Mucosa of gallbladder (tissue), 1 donor: ENCODE measurements at places on chromosomes 7 and 10. TPM values are rescaled to one million over a fixed set of nuclear protein-coding genes. Genes with fewer than 3 reads are reported as not detected.
A peak's percentile ranks its signal among the peaks of the same experiment; 100 is the strongest.

DNA sequence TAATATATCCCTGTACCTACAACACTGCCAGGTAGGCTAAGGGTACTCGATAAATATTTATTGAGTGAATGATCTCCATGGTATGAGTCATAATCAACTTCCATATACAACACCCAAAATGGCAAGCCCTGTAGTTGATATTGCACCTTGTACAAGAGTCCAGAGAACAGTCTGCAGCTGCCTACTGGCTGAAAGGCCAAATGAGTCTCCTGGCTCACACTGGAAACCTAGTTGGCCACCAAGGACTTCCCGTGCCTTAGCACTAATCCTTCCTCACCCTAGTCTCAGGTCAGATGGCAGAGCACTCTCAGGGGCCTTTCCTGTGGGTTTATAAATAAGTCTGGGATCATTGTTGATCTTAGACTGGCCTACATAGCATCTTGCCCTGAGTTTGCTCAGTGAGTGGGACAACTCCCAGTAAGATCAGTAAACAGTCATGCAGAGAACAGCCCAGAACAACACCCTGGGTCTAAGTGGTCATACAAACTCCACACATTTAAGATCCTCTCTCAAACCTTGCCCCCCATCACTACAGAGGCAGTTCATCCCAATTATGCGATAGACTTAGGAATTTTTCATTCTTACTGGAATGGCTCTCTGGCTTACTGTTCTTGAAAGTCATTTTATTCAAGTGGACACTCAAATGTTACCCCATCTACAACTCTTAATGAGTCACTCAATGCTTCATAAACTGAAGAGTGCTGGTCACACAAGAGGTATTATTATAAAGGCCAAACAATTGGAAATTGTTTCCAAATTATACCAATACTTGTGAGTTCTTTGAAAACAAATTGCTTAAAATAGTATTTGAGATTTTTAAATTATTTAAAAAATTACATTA, 14.7 kb upstream of the SLC16A9 start:
- no peak for DNase-seq

GRCh38 chr7:637826-638225, 88.7 kb upstream of the DNAAF5 start:
- DNase-seq: no peak

DNA sequence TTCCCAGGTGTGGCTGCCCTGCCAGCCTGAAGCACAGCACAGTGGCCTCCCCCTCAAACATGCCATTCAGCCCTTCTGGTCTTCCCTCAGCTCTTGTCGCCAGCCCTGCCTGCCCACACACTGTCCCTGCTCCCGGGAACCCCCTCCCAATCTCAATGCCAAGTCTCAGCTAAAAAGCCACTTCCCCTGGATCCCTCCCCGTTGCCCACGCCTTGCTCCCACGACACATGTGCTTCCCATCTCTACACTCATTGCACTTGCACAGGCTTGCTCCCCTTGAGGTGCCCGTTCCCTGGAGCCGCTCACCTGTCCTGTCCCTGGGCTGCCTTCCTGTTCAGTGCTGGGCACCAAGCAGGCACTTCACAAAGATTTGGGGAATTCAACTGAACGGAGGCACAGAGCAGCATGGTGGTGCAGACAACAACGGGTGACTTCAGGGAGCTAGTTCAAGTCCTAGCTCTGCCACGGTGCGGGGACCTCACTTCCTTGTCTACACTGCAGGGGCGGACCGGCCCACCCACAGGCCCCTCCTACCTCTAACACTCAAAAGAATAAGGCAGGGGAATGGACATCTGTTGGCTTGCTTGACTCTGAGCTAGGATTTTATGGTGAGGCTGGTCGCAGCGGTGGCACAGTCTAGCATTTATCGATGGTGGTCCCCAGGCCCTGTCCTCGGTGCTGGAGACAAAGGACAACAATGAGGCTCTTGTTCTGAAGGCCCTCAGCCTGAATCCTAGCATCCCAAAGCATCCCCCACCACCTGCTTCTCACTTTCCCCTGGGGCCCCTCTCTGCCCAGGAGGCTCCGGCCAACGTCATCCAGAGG, 18.4 kb downstream of the RGS10 start:
- DNase-seq: no peak

- no peak for DNase-seq
Observed at GRCh38 chr10:14617852-14618251, 156.8 kb downstream of the FAM107B start.

DNA sequence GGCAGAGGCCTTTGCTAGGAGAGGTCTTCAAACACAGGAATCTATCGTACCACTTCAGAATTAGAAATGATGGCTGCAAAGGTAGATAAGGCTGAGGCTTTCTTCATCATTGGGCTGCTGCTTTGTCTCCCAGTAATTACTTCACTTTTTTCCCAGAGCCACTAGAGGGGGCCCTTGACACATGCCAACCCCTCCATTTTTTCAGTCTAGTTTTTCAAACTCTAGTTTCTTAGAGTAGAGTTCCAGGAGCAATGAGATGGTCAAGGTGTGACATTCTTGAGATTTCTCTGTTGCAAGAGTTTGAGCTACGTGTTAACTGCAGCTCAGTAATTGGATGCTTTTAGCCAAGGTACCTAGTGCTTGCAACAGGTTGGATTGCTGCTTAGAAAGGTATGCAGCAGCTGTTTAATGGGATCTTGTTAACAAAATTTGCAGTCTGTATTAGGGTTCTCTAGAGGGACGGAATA, 33.8 kb upstream of the RBM20 start:
- DNase-seq: peak; percentile 47

DNA sequence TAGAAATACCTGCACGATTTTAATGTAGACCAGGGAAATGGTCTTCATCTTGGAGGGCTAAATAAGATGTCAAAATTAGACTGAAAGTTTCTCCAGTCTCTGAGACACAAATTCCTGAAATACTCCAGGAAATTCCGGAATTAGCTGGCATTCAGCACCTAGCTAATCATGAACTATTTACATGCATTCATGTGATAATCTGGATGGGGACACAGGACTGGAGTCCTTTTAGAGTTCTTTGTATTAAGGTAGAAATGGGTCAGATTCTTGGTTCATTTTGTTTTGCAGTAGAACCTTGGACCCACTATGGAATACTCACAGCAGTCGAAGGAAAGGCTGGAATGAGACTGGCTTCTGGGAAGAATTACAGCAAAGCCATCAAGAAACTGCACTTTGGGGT, 65.3 kb upstream of the MDFIC start:
- DNase-seq: no peak

- no peak for DNase-seq
Observed at GRCh38 chr10:129580010-129580409, 113.0 kb downstream of the MGMT start.

- DNase-seq: no peak
Observed at GRCh38 chr10:35194906-35195305, 68.3 kb downstream of the CREM start.

- no peak for DNase-seq
Observed at GRCh38 chr10:88198023-88198422, 334.6 kb downstream of the PTEN start.

GRCh38 chr7:2245883-2246675, 4.1 kb downstream of the NUDT1 start:
- no peak for DNase-seq

- no peak for DNase-seq
Observed at GRCh38 chr7:66517212-66517909, 111.3 kb upstream of the KCTD7 start.

DNA sequence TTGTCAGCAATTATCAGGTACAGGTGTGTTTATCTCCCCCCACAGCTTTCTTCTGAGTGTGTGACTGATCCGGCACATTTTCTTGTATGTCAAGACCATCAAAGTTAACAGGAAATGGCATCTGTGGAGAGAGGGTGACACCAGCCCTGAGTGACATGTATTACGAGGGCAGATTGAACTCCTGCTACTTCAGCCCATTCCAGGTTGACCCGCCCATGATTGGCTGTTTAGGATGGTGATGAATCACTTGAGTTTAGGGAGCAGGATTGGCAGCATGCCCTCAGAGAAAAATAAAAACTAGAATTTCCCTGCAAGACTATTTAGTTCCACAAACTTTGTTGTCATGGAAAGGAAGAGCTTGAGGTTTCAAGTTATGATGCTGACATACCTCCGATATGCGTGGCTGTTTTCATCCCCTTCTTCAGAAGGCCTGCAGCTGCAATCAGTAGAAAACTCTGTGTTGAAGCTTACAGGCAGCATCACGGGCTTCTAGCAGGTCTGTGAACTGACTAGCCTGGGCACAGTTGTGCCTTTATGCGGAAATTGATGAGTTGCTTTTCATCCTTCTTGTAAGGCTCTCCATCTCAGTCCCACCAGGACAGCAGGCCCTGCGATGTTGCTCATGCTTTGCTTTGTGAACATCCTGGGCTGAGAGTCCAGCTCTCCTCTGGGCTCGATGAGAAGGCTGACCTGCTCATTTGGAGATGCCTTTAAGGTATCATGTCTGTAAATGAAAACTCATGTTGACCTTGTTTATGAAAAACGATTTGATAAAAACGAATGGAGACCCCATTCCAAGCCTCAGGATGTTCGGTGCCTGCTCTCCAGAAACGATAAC, 8.0 kb upstream of the CELF2 start:
- no peak for DNase-seq

DNA sequence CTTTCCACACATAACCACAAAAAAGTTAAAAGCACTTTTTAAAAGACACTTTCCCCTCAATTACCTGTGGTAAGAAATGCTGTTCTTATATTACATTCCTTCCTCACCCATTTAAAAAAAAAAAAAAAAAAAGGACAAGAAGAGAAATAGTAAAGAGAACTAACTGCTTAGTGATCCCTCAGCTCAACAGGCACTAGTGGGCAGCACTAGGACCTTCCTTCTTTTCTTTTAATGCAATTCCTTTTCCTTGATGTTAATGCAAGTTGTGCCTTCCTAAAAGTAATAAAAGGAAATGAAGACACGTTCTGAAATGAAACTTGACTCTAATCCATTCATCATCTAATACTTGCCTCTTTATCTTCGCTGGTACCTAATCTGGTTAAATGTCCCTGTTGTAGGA, 189.7 kb downstream of the TCF7L2 start:
- no peak for DNase-seq

DNA sequence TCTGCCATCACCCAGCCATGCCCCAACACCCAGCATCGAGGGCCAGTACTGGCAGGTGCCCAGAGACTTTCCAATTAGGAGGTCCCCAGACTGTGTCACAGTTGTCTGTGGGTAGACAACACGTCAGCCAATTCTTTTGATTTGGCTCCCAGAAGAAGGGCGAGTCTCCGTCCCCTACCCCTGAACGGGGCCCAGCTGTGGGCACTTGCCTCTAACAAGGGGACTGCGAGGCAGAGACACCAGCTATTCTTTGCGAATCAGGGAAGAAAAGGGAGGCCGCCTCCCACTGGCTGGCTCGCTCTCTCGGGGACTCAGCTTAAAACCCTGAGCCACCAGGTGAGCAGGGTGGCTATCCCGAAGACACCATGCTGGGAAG, 167.3 kb downstream of the USP6NL start:
- no peak for DNase-seq

GRCh38 chr7:150378115-150378852, 846 bp upstream of the ZNF775 start:
- DNase-seq: peak; percentile 63

DNA sequence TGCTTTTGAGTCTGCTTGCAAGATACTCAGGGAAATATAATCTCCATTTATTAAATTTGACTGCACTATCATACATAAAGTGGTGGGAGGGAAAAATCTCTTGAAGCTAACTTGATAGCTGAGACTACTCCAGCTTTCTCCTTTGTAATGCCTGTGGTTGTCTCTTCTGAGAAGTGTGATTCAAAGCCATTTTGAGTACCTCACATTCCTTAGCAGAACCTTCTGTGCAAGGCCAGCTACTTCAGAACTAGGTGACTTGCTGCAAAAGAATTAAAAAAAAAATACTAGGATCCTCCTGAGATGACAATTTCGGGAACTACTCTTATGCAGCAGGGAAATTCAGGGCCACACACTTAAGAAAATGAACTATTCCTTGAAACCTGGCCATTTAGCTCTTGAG, 294.8 kb downstream of the MDFIC start:
- DNase-seq: no peak

DNA sequence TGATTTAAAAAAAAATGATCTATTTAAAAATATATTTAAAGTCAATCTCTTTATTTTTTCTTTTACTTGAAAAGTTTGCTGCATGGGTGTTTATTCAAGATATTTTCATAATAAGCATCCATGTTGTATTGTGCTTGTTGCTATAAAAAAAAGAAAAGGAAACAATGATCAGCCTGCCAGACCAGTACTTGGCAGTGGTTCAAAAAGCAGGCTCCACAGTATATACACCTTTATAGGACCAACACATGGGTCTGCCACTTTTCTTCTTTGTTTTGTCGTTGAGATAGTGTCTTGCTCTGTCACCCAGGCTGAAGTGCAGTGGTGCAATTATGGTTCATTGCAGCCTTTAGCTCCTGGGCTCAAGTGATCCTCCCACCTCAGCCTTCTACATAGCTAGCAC, 228.0 kb downstream of the TWIST1 start:
- DNase-seq: no peak

- DNase-seq: peak; percentile 12
Observed at GRCh38 chr10:15035385-15036301, 8.1 kb upstream of the OLAH start.

DNA sequence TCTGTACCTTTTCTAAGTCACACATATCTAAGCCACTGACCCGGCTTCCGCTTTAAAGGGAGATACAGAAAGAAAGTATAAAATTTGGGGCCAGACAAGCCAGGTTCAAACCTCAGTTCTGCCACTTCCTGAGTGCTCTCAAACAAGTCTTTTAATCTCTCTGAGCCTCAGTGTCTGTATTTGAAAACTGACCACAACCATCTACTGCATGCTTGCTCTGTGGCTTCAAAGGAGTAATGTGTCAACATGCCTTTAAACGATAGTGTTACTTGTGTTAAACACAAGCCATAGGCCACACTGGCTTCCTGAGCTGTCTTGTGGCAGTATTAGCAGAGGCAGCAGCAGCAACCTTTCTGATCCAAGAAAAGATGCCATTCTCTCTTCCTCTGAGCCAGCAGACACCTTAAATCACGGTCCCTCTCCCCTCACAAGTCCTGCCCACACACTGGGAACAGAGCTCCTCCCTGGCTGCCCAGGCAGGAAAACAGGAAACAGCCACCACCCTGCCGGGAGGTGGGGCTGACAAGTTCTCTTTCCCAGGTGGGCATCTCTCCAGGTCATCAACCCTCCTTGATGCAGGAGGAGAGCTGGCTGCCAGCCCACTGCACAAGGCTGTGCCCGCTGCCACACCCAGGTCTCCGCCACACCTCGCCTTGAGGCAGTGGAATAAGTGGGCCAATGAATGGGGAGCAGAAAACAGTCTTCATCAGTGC, 10.7 kb downstream of the HIP1 start:
- peak; percentile 86 for DNase-seq

- no peak for DNase-seq
Observed at GRCh38 chr10:44199267-44199666, 185.6 kb downstream of the CXCL12 start.

SKIDA1 gene
- total RNA-seq: 1.2 TPM

C10orf105 gene
- total RNA-seq: 0.06 TPM

GDF2 gene
- total RNA-seq: not detected

CTAGE8 gene
- total RNA-seq: 3.1 TPM

VWA2 gene
- 0.75 TPM for total RNA-seq

TLX1 gene
- not detected for total RNA-seq

CCDC3 gene
- total RNA-seq: 304 TPM

TAS2R4 gene
- 1.0 TPM for total RNA-seq

WEE2 gene
- not detected for total RNA-seq

SVOPL gene
- not detected for total RNA-seq
